ENCODE measurements at places on chromosomes 4 and X.

- no peak for DNase-seq
Observed at GRCh38 chr4:38983787-38984598, 48.2 kb downstream of the TMEM156 start.

- DNase-seq = no peak
Observed at GRCh38 chrX:18833071-18833731, 125.8 kb downstream of the PPEF1 start.

DNA sequence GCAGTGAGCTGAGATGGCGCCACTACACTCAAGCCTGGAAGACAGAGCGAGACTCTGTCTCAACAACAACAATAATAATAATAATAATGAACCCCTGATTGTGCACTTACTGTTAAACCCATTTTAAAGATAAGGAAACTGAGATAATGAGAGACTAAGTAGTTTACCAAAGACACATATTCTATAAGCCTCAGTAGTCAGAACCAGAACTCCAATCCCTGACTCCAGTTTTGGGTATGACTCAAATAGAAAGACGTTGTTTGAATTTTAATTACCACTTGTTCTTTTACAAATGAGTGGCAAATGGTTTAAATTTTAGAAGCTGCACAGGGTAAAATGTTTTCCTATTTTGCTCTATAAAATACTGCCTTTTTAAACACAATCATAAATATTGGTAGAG lies 37.4 kb downstream of the ACSL4 start:
- DNase-seq = no peak

- no peak for DNase-seq
Observed at GRCh38 chr4:67885762-67886161, 2.0 kb upstream of the TMPRSS11D start.

DNA sequence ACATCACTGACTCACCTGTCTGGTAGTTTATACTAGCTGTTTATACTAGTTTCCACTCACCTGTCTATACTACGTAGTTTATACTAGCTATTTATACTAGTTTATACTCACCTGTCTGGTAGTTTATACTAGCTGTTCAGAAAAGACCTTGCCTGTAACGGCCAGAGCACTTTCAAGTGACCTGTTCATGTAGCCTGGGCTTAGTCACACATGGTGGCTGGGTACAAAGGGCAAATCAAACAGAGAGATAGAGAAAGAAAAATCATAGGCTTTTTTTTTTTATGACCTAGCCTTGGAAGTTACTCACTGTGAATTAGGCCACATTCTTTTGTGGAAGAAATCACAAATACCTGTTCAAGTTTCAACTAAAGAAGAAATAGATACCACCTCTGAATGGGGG lies 30.7 kb upstream of the SPANXN4 start:
- DNase-seq = no peak

DNA sequence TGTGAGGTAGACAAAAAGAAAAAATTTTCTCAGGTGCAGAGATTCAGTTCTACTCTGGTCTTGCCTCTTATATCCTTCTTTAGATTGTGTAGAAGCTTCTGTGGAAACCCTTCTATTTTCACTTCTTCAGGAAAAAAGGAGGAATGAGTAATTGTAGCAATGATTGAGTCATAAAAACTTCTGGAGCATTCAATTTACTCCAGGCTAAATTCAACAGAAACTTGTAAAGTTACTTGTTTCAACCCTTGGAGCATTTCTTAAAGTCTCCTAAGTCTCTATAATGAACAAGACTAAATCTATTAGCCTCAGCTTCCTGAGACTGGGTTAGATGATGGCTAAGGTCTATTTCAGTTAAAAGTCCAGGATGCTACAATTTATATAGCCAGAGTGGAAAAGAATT lies 29.9 kb downstream of the BOD1L1 start:
- DNase-seq = no peak

GRCh38 chrX:133880032-133880443 lies 105.4 kb downstream of the GPC3 start:
- no peak for DNase-seq

DNA sequence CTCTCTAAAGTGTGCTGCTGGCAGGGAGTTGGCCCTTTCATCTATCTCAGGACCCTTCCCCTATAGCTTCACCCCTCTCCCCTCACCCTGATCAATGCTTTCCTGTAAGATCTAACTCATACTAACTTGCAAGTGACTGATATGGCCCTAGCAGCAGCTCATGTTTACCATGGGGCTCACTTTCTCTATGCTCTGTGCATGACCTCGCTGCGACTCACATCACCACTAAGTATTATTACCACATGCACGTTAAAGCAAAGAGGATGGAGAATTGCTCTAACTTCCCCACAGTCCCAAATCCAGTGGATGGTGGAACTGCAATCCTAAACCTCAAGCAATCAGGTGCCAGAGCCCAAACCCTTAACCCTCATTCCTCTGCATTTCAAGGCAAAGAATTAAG lies 626.6 kb downstream of the MID1IP1 start:
- DNase-seq = no peak

DNA sequence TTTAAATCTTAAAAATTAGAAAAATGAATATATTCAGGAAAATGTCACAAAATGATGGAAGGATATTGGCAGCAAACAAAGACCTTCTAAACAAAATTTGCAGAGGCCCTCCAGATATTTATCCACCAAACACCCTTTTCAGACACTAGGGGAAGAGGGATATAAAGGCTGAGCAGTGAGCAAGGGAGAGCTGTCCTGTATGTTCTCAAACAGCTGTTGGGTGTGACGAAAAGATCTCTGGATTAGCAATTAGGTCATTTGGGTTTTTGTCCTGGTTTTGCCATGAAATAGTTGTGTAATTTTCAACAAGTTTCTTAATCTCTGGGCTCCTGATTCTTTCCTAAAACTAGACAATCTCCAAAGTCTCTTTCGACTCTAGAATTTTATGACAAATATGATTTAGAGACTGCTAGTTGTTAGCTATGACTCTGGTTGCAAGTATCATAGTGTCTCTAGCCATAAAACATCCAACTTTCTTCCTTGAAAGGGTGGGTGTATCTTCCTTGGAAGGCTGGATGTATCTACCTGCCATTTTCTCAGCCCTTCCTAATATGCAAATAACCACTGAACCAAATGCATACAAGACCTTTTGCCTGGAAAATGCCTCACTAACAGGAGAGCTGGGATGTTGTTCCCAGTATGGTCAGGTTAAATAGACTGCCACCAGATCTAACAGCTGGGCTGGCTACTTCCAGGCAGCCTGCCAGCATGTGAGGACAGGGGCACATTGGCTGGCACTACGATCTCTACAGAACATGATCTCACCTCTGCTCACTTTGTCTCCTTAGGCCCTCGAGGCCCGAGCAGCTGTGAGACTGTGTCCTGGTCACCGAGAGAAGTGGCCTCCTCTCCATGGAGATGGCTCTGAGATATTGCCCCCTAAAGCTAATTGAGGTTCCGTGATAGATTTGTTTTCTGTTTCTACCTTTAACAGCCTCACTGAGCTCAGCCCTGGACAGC lies 225.5 kb upstream of the JADE1 start:
- DNase-seq = no peak

DNA sequence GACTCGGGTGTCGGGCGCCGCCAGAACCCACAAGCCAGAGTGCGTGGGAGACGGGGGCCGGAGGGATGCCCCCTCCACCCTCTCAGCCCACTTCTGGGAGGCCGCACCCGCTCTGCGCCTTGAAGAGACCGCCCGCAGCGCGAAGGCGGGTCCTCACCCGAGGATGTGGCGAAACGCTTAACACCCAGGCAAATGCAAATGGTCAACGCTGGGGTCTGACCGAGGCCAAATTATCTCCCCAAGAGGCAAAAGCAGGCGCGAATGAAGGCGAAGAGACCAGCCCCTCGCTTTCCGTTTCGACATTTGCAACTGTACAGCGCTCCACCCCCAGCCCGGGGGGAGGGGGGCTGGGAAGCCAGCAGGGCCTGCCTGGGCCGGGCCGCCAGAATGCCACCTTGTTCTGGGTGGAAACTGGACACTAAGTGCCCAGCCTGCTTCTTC lies 137.7 kb upstream of the ZIC3 start:
- no peak for DNase-seq

DNA sequence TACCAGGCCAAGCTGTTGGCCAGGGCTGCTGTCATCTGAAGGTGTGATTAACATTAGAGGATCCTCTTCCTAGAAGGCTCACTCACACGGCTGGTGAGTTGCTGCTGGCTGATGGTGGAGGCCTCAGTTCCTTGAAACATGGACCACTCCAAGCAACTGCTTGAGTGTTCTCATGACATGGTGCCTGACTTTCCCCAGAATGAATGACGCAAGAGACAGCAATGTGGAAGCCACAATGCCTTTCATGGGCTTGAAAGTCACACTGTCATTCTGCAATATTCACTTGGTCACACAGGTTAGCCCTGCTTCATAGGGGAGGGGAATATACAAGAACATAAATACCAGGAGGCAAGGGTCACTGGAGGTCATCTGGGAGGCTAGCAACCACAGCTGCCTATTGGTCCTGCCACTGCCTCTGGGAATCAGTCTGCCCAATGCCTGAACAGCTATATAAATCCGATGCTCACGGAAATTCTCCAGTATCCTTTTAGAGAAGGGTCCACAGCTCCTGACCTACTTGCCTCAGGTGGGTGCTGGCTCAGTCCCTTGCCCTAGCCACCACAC lies 97.1 kb upstream of the MAML3 start:
- DNase-seq = no peak

DNA sequence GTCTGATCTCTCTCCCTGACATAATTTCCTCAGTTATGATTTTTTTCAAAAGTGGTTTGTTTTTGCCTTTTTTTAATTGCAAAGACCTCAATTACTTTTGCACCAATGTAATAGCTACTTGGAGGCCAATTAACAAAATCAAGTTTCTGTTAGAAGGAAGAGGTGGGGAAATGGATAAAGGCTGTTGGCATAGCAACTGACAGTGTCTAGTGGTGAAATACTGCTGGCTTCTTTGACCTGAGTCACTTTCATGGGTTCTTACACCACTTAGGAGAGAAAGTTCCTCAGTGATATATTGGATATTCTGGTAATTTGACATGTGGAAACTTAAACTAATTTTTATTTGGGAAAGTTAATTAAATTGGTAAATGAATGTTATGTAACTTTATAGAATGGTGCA lies 26.5 kb upstream of the ATP8A1 start:
- no peak for DNase-seq

GRCh38 chrX:41561045-41561444 lies 113.9 kb downstream of the NYX start:
- no peak for DNase-seq

GRCh38 chr4:56674984-56675383 lies 6.1 kb downstream of the HOPX start:
- no peak for DNase-seq

DNA sequence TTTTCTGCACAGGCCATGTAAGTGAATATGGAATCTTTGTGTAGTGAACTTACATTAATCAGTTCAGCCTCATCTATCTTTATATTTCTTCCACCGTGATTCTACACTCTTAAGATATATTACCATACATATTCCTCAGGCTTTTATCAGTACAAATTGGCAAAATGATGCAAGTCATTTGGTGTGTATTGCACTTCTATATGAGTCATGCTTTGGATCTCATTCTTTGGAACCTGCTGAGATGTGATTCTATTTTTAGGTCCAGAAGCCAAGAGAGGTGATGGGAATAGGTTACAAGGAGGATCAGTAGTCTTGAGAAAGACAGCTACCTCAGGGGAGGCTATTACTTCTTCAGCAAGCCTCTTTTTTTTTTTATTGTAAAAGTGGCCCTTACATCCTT lies 204.4 kb downstream of the ZNF330 start:
- no peak for DNase-seq

DNA sequence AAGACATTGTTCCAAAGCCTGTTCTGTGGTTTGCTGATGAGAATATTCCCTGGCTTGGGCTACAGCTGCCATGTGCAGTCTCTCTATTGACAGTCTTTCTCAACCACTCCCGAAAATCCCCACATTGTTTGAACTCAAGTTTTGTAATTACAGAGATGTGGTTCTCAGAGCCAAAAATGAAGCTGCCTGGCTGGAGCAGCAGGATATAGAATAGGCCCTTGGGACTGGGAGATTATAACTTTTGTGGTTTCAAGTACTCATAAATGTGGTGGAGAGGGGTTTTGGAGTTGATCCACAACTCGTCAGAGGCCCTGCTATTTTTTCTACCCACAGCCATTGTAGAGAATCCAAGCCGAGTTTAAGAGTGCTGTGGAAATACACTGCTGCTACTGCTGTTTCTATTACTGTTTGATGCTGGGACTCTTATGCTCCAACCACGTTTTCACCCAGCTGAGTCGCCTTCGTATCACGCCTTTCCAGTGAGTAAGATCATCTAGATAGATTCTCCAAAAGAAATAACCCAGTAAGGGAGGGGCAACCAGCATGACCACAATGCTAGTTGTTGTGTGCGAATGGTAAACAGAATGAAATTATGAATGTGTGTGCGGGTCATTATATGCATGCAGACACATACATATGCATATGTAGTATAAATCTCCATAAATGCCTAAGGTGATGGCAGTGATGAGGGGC lies 57.1 kb upstream of the ATXN3L start:
- DNase-seq = no peak

GRCh38 chrX:11341274-11342201 lies 48.3 kb downstream of the AMELX start:
- no peak for DNase-seq

- DNase-seq = no peak
Observed at GRCh38 chr4:170162416-170162815, 72.7 kb upstream of the AADAT start.

- DNase-seq = no peak
Observed at GRCh38 chr4:11297627-11298026, 131.1 kb downstream of the HS3ST1 start.

- no peak for DNase-seq
Observed at GRCh38 chr4:2818351-2818939, 25.2 kb upstream of the ADD1 start.

GRCh38 chr4:35228313-35228712 lies 1016.0 kb downstream of the ARAP2 start:
- DNase-seq = no peak

- no peak for DNase-seq
Observed at GRCh38 chr4:128670513-128670912, 139.0 kb upstream of the JADE1 start.

DNA sequence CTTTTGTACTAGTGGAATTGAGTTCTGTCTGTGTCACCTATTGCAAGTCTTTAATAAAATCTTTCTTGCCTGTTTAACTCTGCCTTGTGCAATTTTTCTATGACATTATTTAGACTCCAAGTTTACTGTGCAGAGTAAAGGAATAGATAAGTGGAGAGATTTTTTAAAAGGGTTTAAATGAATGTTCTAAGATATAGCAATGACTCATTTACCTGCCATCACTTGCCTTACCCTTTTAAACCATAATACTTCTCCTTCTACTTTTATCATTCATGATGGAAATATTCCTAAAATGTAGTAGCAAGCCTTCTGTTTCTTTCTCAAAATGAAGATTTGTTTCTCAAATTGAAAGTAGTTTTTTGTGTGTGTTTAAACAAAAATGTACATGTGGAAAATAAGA lies 782.8 kb upstream of the MAGEB2 start:
- no peak for DNase-seq

DNA sequence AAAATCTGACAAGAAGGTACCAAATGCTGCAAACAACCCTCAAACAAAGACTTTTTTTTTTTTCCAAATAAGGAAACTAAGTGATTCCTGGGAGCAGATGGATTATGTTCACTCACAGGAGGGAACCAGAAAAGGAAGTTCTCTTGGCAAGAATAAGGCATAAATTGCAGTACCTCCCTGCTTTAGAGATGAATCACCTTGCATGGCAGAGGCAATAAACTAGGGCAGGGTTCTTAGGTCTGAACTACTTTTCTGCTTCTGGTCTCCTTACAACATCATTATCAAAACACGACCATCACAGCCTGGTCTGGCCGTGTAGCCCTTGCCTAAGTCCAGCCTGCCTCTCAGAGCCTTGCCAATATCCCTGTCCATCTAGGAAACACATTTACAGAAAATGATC lies 6.3 kb downstream of the TMEM31 start:
- DNase-seq = no peak

All from stimulated activated CD8-positive, alpha-beta memory T cell treated with anti-CD3 and anti-CD28 coated beads, Interleukin-15, amount 100 ng/mL, for 24 hours (primary cell).